ENCODE measurements at places on chromosomes 2 and 18.

DNA sequence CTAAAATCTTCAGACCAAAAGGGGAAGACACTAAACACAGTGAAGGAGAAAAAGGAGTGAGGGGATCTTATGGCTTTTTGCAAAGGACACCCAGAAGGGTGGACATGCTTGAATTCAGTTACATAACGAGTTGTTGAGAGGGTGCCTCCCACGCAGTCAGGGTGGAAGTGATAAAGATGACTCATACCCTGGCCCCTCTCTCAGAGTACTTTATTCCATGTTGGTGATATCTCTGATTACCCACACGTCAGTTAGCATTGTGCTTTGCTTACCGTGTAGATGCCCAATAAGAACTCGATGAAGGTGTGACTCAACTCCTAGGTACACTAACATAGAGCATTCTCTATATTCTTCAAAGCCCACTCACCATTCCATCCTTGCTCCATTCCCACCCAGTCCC is 44.4 kb downstream of the EN1 start:
- no peak for DNase-seq

DNA sequence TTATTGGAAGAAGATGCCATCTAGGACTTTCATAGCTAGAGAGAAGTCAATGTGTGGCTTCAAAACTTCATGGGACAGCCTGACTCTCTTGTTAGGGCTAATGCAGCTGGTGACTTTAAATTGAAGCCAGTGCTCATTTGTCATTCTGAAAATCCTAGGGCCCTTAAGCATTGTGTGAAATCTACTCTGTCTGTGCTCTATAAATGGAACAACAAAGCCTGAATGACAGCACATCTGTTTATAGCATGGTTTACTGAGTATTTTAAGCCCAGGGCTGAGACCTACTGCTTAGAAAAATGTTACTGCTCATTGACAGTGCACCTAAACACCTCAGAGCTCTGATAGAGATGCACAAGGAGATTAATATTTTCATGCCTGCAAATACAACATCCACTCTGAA is 30.8 kb downstream of the ZNF892 start:
- DNase-seq = no peak

DNA sequence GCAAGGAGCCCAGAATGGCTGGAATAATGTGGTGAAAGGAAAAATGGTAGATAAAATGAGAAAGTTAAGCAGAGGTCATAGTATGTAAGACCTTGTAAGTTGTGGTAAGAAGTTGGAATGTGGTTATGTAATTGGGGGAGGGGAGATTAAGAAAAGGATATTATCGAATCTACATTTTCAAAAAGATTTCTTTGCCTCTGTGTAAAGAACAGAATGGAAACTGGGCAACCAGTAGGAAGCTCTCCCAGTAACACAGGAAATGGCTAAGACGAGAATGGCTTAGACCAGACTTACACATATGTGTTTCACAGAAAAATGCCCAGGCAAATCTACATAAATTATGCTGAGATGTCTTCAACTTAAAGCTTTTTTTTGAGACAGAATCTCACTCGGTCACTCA is 13.2 kb downstream of the MEMO1 start:
- no peak for DNase-seq

GRCh38 chr18:63736876-63737275 is 34.1 kb downstream of the SERPINB11 start:
- DNase-seq = no peak

- DNase-seq = no peak
Observed at GRCh38 chr2:143344780-143345179, 215.6 kb downstream of the ARHGAP15 start.

DNA sequence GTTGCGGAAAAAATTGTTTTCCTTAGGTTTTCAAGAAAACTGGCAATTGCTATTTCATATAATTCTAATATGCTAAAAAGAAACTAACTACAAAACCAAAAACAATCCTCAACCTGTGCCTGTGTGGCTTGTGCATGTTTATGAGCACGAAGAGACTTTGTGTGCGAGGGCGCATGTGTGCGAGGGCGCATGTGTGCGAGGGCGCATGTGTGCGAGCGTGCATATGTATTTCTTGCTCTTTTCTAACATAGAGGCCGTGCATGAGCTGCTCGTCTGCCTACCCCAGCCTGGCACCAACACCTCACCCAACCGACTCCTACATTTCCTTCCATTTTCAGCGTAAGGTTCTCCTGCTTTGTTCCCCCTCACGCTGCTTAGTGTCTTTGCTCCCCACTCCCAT is 211.6 kb downstream of the DOK6 start:
- no peak for DNase-seq

GRCh38 chr2:67898595-67898994 is 164.2 kb downstream of the C1D start:
- DNase-seq = no peak

DNA sequence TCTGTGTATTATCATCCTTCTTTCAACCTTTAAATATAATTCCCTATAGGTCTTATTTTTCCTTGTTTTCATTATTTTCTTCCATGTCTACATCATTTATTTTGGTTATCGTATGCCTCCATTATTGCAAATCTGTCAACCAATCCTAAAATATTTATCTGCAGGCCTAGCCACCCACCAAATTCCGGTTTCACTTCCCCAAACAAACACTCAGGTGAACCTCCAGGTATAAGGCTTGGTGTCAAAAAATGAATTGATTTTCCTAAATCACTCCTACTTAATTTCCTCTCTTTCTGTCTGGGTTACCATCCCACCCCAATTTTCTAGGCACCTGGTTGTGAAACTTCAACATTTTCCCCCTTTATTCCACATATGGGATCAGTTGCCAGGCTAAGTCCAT is 111.9 kb upstream of the LINC00305 start:
- DNase-seq = no peak

Measured in muscle of arm (tissue), 14 donors.